Fibroblast of skin of abdomen (primary cell): ENCODE measurements at places on chromosomes 3 and 15.

GRCh38 chr3:97885931-97886824 is 64.4 kb downstream of the CRYBG3 start:
- no peak for DNase-seq

- no peak for DNase-seq
Measured at GRCh38 chr3:136586580-136586979, 165.6 kb downstream of the STAG1 start.

DNA sequence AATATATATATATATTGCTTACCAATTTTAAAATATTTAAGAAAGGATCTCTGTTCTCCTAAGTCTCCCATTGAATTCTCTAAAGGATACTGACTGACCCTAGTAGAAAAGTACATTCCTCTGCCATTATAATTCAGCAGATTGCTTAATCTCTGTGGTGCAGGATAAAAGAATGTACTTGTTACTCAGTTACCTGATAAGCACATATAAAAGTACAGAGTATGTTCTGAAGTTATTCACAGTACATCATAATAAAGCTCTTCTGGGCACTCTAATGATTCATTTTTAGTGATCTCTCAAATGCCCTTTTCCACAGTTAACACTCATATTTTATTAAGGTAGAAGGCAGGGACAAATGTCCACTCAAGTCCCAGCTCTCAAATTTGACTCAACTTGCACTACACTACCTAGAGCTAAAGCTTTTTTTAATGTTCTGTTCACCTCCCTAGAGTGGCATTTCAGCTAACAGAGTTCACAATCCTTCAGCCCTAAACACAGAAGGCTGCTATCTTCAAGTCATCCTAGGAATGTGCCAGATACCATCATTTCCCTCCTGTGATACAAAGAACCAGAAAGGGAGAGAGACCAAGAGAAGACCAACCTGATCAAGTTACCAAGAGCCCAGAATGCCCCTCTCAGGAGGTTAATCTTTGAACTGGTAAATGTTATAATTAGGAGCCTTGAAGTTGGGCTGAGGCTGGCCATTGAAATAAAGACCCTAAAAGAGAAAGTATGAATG is 53.3 kb downstream of the MEIS2 start:
- DNase-seq = peak; percentile 51

DNA sequence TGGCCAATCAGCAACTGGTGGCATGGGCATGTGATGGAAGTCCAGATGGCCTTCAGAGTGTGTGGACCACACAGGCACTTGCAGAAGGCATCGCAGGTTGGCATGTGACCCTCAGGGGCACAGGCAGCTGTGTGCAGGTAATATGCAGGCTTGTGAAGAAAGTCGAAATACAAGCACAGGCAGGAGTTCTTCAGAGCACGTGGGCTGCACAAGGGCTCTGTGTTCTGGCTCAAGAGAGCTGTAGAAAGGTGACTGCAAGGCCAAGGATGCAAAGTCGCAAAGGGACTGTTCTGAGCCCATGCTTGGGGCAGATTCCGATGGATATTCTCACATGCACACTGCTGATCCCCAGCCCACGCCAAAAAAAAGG is 8.3 kb downstream of the LRRC2 start:
- DNase-seq = no peak

DNA sequence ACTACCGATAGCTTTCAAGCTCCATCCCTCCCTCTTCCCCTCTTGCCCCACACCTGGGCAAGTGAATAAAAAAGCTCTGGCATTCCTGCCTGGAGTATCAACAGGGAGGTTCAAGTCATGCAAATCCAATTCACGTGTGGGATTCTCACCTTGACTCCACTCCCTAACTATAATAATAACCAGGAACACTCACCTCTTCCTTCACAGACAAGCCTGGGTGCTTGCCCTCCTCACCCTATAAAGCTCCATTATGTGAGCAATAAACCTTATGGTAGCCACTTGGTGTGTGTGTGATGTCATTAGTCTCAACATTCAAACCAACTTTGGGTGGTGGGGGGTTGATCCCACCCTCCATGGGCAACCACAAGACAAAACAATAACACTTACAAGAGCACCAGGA is 16.6 kb downstream of the CHDH start:
- DNase-seq = no peak

DNA sequence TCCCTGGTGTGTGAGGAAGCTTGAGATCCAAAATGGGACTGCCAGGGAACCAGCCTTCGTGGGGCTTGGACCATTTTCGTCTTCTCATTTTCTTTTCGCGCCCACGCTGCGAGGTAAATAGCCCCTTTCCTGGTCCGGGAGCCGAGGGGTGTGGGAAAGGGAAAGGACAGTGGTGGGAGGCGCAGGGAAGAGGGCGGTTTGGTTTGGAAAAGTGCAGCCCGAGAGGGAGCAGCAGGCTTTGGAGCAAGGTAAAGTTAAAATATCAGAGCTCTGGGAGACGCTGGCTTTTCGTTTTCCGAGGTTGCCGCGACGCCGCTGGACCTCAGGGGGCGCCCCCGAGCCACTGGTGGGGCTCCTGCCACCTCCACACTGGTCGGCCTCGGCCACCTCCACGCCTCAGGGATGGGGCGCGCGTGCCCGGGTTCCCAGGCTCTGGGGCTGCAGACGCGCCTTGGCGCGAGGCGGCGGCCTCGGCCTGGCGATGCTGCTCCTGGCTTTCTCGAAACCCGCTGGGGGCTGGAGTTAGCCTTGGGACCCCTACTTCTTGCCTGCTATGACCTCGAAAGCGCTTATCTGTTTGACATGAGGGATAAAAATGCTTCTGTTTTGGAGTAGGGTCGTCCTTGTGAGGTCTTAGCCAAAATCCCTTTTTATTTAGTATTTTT is 3.2 kb downstream of the PTPRG start:
- peak; percentile 61 for DNase-seq

- no peak for DNase-seq
Measured at GRCh38 chr3:50487181-50487580, 16.3 kb downstream of the CACNA2D2 start.

DNA sequence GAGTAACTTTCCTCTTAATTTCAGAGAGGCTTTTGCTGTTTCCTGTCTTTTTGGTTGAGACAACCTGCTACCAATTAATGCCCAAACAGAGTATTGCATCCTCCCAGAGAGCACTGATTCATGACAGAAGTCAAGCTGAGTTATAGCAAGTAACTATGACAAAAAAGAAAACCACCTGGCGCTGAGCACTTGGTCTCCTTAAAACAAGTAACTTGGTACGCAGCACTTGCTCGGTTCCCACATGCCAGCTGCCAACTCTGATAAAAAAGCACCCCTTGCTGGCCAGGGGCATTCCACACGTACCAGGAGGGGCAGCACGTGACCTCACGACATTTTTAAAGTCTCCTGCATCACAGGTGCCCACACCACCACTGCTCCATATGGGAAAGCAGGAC is 13.5 kb upstream of the MYO5C start:
- DNase-seq = no peak

GRCh38 chr3:49718858-49719213 is 648 bp downstream of the AMIGO3 start:
- DNase-seq = no peak

DNA sequence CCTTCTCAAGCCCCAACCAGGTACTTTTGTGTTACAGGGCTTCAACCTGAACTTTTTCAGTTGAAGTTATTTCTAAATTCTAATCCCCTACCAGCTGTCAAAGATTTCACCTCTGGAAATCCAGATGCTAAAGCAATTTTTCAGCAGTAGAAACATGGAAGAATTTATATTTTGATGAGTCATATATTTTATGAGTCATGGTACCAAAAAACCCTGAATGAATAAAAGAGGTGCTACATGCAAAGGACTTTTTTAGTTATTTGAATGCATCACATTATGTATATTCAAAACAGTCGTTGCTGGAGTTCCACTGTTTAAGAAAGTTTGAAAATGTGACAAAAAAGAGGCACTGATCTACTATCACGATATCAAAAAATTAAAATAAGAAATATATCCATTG is 96.0 kb upstream of the ZNF385D start:
- DNase-seq = peak; percentile 13

DNA sequence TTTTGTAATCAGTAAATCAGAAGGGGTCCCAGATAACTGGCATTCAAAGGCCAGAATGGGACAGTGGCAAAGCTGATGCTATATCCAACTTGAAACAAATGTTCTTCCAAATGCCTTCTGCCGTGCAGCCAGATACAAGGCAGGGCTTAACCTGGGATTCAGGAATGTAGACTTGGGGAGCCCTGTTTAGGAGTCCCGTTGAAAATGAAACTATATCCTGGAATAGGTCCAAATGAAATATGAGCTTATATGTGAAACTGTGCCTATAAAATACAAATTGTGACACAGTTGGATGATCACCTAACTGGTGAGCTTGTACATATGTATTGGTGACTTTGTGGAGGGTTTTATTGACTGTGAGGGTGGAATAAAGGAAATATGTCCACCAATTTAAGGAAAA is 28.7 kb downstream of the FRMD4B start:
- no peak for DNase-seq

DNA sequence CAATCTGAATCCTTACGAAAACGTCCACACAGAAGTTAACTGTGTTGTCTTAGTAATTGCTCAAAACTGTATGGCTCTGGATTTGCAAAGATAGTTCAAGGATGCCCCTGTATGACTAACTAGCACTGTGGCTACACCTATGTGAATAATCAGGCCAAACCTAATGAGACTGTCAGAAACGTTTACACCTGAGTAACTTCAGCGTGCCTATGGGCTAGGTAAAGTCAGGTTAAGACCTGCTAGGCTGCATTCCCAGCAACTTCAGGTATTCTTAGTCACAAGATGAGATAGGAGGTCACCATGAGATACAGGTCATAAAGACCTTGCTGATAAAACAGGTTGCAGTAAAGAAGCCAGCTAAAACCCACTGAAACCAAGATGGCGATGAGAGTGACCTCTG is 87.8 kb upstream of the PLXND1 start:
- DNase-seq = no peak

GRCh38 chr15:57948351-57949289 is 116.9 kb downstream of the ALDH1A2 start:
- DNase-seq = no peak

DNA sequence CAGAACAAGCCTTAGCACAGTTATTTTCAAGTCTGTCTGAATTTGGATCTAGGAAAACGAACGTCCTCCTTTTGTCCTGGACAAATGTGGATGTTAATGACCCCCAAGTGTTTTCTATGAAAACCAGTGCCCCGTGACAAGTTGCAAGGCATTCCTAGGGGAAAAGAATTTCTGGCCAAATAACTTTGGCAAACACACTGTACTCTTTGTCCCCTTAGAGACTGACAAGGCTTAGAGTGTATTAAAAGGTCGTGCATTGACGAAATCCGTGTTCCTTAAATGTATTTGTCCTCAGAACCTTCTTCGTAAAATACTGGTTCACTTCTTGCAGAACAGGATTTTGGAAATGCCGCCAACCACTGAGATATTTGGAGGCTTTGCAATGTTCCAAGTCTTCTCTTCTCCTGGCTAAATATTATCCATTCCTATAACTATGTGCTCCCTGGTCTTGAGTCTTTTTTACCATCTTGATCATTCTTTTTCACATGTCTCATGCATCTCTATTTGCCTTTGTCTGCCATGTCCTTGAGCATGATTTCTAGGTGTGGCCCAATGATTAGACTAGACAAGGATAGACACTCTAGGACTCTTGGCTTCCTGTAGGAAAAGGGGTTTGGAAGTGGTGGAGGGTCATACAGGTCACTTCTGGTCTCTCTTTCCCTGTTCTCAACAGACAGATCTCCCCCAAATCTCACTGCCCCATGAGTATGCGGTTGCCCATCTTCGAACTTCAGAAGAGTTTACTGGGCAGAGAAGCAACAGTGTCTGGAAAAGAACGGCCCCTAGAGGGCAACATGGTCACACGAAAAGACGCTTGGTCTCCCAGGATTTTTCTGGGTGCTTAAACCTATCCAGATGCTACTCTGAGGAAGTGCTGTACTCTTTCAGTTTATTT is 117.5 kb downstream of the EDEM1 start:
- peak; percentile 58 for DNase-seq
